Activated CD4-positive, alpha-beta T cell treated with anti-CD3 and anti-CD28 coated beads, Interleukin-2, amount 10 ng/mL, durations not matched to agents 7 days and 5 days (primary cell): ENCODE measurements at places on chromosomes 4 and X. TPM values are rescaled to one million over a fixed set of nuclear protein-coding genes. Genes with fewer than 3 reads are reported as not detected.

Gene BEX5
- total RNA-seq, result 1.5 TPM

Gene MGARP
- 0.25 TPM for total RNA-seq

Gene GLRA3
- total RNA-seq, result not detected

DNA sequence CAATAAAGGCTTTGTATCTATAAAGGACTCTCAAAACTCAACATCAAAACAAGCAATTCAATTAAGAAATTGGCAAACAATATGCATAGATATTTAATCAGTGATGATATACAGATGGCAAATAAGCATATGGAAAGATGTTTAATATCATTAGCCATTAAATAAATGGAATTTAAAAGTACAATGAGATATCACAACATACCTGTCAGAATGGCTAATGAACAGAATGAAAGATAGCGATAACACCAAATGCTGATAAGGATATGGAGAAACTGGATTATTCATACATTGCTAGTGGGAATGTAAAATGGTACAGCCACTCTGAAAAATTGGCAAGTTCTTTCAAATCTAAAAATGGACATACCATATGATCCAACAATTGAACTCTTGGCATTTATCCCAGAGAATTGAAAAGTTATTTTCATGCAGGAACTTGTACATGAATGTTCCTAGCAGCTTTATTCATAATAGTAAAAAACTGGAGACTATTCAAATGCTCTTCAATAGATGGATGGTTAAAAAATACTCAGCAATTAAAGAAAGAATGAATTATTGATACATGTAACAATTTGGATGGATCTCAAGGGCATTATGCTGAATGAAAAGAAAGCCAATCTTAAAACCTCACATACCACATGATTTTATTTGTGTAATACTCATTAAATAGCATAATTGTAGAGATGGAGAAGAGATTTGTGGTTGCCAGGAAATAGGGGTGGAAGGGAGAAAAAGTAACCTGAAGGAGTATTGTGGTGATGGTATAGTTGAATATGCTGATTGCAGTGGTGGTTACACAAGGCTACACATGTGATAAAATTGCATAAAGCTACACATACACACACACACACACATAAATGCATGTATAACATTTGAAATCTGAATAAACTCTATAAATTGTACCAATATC lies 45.9 kb upstream of the ALG13 start:
- no peak overlapping the region for H3K4me3 ChIP-seq
- H3K4me1 ChIP-seq, result no peaks in the 10 kb centered on the region
- H3K27me3 ChIP-seq, result no peaks in the 10 kb centered on the region
- no peak for DNase-seq
- H3K27ac ChIP-seq, result no peak overlapping the region
- no peaks in the 10 kb centered on the region for H3K36me3 ChIP-seq

DNA sequence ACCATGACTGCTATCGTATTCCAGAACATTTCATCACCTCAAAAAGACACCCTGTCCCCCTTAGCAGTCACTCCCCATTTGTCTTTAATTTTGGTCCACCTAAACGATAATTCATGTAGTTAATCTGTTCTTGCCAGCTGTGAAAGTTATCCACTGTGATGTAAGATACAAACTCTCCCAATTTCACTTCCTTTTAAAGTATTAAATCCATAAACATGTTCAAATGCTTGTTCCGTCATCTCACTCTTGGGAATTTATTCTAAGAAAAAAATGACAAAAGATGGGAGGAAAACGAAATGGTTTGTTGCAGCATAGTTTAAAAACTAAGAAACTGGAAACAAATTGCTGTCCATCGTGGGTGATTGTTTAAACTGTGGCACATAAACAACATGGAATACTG lies 53.7 kb upstream of the IRF2 start:
- H3K27me3 ChIP-seq, result no peaks in the 10 kb centered on the region
- peak overlapping the region; percentile 31 for H3K27ac ChIP-seq
- H3K4me1 ChIP-seq, result peaks cover 17% of the 10 kb centered on the region

GRCh38 chr4:134627366-134627765 lies 425.8 kb upstream of the PABPC4L start:
- no peaks in the 10 kb centered on the region for H3K36me3 ChIP-seq
- DNase-seq, result no peak
- H3K4me1 ChIP-seq, result no peaks in the 10 kb centered on the region
- no peaks in the 10 kb centered on the region for H3K27me3 ChIP-seq

- no peaks in the 10 kb centered on the region for H3K36me3 ChIP-seq
- no peak for DNase-seq
- no peaks in the 10 kb centered on the region for H3K4me1 ChIP-seq
- H3K27ac ChIP-seq, result no peak overlapping the region
These were observed 261.5 kb upstream of the IGFBP7 start for GRCh38 chr4:57371671-57372070.

DNA sequence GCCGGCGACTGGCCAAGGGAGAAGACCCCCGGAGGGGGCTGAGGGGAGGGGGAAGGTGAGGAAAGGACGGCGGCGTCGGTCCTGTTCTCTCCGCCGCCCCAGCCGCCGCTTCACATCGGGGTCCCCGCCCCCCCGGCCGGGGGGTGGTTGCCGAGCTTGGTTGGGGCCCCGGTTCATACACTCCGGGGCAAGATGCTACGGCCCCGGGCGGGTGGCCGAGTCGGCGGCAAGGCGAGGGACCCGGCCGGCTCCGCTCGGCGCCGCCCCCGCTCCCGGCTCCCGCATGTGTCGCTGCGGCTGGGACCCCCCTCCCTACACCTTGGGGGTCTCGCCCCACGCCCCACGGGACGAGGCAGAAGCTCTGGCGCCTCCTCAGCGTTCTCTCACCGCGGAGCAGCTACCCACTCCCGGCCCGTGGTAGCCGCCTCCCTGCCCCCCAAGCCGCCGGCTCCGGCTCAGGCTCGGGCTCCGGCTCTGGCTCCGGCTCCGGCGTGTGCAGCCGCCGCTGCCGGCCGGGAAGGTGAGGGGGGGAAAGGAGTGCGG lies 461 bp downstream of the FBXW7 start:
- DNase-seq, result peak; percentile 41
- peaks cover 49% of the 10 kb centered on the region for H3K36me3 ChIP-seq
- peak overlapping the region; percentile 83 for H3K4me3 ChIP-seq

DNA sequence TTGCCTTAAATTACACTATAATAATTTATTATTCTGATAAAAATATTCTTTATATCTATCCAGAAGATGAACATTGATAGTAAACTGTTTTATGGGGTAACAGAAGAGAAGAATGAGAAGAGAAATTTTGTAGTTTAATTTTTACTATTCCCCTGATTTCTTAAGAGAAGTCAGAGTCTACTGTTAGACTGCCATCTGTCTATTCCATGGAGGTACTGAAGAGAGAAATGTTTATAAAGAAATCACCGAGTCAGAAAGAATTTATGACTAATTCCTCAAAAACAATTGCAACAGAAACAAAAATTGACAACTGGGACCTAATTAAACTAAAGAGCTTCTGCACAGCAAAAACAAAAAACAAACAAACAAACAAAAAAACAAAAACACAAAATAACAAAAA lies 149.9 kb downstream of the FGF16 start:
- no peaks in the 10 kb centered on the region for H3K27me3 ChIP-seq
- H3K4me3 ChIP-seq, result no peak overlapping the region
- H3K27ac ChIP-seq, result peak overlapping the region; percentile 9
- H3K36me3 ChIP-seq, result peaks cover 18% of the 10 kb centered on the region
- H3K4me1 ChIP-seq, result no peaks in the 10 kb centered on the region
- no peak for DNase-seq

- H3K4me1 ChIP-seq, result peaks cover 48% of the 10 kb centered on the region
- no peak for DNase-seq
- peak overlapping the region; percentile 93 for H3K27ac ChIP-seq
- H3K4me3 ChIP-seq, result peak overlapping the region; percentile 82
- H3K36me3 ChIP-seq, result peaks cover 3% of the 10 kb centered on the region
- peaks cover 2% of the 10 kb centered on the region for H3K27me3 ChIP-seq
These were observed 882 bp upstream of the STIM2 start for GRCh38 chr4:26859762-26860156.

- peaks cover 46% of the 10 kb centered on the region for H3K36me3 ChIP-seq
- no peak for DNase-seq
- no peak overlapping the region for H3K4me3 ChIP-seq
- no peak overlapping the region for H3K27ac ChIP-seq
- peaks cover 55% of the 10 kb centered on the region for H3K4me1 ChIP-seq
These were observed 4.6 kb downstream of the SUV39H1 start for GRCh38 chrX:48700951-48701653.

DNA sequence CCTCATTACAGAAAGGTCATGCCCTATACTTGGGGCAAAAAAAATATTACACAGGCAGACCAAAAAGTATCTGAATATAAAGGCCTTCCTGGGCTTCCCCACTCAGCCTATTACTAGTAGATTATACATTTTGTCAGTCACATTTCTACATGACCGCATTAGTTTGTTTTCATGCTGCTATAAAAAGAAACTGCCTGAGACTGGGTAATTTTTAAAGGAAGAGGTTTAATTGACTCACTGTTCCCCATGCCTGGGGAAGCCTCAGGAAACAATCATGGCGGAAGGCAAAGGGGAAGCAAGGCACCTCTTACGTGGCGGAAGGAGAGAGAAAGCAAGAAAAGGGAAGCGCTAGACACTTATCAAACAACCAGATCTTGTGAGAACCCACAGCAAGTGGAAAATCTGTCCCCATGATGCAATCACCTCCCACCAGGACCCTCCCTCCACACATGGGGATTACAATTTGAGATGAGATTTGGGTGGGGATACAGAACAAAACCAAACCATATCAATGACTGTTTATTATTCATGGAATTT lies 1312.0 kb downstream of the PCDH7 start:
- no peaks in the 10 kb centered on the region for H3K27me3 ChIP-seq
- no peak overlapping the region for H3K27ac ChIP-seq
- no peak for DNase-seq
- no peak overlapping the region for H3K4me3 ChIP-seq
